ENCODE measurements at places on chromosomes 3 and 15.
A peak's percentile ranks its signal among the peaks of the same experiment; 100 is the strongest.

DNA sequence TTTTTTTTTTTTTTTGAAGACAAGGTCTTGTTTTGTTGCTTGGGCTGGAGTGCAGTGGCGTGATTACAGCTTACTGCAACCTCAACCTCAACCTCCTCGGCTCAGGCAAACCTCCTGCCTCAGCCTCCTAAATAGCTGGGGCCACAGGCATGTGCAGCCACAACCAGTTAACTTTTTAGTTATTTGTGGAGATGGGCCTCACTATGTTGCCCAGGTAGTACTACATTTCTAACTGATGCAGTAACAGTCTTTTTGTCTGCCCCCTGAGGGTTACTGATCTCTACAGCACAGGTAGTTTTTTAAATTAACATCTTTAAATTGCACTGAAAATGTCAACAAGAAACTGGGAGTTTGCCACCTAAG lies 3.4 kb upstream of the LMLN start:
- DNase-seq = no peak

- no peak for DNase-seq
These were observed 263.8 kb downstream of the XXYLT1 start for GRCh38 chr3:195007151-195007550.

DNA sequence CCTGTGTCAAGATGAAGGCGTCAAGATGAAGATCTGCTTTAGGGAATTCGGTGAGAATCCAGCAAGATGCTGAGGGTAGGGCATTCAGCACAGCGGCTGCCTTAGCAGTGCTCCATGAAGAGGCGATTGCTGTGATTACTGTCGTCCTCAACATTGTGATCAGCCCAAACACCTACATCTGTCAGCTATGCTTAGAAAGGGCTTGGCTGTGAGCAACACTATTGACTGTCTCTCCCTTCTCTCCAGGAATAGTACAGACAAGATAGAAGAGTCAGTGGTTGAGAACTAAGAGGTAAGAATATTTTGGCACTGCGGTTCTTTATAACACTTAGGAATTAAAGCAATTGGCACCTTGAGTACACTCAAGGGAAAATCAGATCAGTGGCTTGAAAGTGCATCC lies 91.3 kb downstream of the THBS1 start:
- DNase-seq = no peak

GRCh38 chr3:113264283-113265131 lies 53.1 kb downstream of the BOC start:
- no peak for DNase-seq

DNA sequence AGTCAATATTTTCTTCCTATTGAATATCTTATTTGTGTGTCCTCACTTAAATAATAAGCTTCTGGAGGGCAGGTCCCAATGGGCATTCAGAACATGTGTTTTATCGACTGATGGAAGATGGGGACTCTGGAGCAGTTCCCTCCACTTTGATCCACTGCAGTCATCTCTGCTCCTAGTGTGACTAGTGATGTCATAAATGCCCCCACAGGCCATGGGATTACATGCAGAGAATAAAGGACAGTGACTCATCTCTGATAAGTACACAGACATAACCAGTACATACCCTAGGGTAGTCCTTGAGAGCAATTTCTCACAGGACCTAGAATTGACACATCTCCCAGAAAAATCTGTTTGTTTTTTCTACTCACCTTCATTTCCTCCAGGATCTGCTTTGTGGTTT lies 49.4 kb upstream of the FMN1 start:
- no peak for DNase-seq

- no peak for DNase-seq
These were observed 317.8 kb upstream of the AGTR1 start for GRCh38 chr3:148379763-148380382.

DNA sequence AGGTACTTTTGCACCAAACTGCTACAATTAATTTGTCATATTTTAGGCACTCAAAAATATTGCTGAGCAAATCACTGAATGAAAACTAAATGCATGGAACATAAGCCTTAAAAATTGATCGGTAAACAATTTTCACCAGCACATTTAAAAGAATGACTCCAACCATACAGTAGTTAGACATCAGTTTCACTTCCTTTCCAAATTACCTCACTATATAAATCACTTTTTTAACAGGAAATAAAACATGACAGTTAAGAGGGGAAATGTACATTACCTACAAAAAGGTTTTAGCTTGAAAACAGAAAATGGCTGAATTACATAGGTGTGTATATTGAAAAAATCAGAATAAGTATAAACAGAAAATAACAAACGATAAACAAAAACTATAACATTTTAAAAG lies 108.4 kb downstream of the SERPINI1 start:
- no peak for DNase-seq

DNA sequence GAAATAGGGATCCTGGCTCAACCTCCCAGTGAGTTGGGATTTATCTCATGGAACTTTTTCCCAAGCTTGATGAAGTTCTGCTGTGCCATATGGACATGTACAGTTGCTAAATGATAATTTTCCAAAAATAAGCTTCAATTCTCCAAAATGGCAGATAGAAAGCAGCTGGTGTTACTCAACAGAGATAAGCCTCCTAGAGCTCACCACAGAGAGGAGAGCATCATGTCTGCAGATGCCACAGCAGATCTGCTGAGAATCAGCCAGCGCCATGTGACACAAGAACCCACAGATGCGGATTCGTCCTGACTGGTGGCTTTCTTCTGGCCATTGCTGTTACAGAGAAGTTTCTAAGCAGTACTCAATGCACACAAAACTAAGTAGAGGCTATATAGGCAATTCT lies 50.6 kb downstream of the AGTR1 start:
- no peak for DNase-seq

DNA sequence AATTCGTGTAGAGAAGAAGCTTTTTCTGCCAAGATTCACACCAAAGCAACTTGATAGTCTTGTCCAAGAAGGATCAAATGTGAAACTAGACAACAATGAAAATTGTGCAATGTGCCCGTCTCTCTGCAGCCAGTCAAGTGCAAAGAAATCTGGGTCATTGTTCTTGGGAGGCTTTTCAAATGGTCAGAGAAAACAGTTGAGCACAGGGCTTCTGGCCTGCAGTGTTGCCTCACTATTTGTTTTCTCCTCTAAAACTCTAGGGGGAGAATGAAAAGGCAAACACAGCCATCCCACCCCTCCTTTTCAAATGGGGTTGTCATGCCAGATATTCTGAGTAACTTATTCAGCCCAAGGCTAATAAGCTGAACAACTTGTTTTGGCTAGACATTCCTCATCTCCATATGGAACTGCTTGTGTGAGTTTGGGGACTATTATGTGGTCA lies 417.6 kb upstream of the CDIN1 start:
- no peak for DNase-seq

- no peak for DNase-seq
These were observed 693.6 kb downstream of the CADM2 start for GRCh38 chr3:85652360-85652759.

GRCh38 chr3:102182162-102182561 lies 252.7 kb upstream of the ZPLD1 start:
- DNase-seq = no peak

GRCh38 chr3:14520149-14520548 lies 20.0 kb downstream of the GRIP2 start:
- DNase-seq = no peak

GRCh38 chr3:14991151-14991742 lies 43.9 kb downstream of the NR2C2 start:
- DNase-seq = no peak

DNA sequence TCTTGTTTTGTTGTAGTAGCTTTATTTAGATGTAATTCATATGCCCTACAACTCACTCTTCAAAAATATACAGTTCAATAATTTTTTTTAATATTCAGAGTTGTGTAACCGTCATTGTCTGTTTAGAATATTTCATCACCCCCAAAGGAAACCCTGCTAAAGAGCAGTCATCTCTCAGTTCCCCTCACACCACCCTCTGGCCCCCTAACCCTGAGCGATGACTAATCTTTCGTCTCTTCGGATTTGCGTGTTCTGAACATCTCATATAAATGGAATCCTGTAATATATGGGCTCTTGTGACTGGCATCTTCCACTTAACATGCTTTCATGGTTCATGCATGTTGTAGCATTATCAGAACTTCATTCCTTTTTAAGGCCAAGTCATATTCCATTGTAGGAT lies 183.8 kb downstream of the ATG7 start:
- DNase-seq = no peak

DNA sequence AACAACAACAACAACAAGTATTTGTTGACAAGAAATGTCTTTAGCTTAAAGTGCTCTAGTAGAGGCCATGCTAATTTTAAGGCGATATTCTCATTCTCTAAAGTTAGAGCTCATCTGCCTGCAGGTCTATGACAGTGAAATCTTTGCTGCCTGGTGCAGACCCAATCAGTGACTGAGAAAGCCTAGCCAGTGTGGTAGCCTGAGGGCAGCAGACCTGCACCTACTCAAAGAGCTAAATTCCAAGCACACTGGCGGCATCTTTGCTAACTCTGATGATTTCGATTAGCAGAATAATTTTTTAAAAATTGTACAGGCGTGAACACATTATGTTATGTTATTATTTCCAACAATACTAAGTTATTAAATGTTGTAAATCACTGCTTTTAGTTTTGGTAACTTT lies 228.8 kb upstream of the RGMA start:
- DNase-seq = no peak

- no peak for DNase-seq
These were observed 84.9 kb downstream of the ARNT2 start for GRCh38 chr15:80489030-80489594.

GRCh38 chr3:39383881-39384664 lies 903 bp downstream of the SLC25A38 start:
- DNase-seq = peak; percentile 94
